Amygdala (tissue), 56 donors: ENCODE measurements at places on chromosomes 11 and 22.

DNA sequence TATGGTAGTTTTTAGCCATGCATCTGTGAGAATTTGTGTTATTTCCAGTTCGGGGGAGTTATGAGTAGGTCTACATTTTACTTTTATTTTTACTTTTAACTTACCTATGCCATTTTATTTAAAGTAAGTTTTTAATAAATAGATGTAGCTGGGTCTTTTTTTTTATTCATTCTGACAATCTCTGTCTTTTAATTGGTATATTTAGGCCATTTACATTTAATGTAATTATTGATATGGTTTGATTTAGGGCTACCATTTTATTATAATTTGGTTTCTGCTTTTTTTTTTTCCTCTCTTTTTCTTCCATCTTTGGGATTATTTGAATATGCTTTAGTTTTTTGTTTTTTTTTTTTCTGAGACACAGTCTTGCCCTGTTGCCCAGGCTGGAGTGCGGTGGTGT lies 1.9 kb downstream of the SWAP70 start:
- DNase-seq: no peak

- no peak for DNase-seq
Observed at GRCh38 chr11:17257196-17257595, 19.3 kb upstream of the NUCB2 start.

DNA sequence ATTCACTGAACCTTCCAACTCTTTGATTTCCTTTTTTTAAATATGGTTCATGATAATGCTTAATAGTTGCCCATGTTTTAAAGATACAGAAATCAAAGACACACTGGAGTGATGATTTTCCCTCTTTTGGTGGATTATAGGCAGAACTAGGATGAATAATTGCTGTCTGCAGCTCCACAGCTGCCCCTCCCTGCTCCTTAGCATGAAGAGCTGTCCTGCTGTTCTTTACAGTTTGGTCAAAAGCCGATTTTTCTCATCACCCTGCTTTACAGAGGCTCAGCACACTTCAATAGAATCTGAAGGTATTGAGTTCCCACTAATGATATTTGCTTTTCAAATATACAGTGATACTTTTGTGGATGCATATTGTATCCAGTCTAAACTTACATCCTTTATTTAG lies 202.6 kb downstream of the AASDHPPT start:
- DNase-seq: no peak

DNA sequence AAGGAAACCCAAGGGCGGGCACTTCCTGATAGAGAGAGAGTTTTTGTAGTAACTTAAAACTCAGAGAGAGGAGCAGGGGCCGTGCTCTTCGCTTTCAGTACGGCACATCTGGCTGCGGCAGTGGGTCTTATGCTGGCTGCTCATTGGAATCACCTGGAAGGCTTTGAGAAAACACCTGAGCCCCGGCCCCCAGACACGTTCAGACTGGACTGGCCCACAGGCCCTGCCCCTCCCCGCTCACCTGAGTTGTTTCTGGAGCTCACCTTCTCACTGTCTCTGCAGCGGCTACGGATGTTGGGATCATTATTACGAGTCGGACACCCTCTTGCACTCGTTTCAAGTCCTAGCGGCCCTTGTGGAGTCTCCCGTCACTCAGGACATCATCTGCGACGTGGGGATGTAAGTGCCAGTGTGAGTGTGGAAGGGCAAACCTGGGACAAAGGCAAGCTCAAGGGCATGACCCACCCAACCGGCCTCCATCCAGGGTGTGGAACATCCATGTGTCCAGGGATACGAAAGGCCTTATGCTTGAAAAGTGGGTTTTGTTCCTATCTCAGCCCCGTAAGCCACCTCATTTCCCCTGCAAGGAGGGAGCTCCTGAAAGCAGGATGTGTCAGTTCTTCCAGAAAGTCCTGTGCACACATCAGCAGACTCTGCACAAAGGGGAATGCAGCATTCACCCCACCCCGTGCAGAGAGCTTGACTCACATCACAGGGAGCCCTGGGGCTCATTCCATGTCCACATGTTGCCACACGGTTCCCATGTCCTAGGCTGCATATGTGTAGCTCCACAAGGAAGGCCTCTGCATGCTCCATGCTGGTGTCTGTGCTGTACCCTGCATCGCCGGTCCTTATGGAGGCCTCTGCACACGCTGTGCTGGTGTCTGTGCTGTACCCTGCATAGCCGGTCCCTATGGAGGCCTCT lies 5.4 kb downstream of the NADSYN1 start:
- no peak for DNase-seq

DNA sequence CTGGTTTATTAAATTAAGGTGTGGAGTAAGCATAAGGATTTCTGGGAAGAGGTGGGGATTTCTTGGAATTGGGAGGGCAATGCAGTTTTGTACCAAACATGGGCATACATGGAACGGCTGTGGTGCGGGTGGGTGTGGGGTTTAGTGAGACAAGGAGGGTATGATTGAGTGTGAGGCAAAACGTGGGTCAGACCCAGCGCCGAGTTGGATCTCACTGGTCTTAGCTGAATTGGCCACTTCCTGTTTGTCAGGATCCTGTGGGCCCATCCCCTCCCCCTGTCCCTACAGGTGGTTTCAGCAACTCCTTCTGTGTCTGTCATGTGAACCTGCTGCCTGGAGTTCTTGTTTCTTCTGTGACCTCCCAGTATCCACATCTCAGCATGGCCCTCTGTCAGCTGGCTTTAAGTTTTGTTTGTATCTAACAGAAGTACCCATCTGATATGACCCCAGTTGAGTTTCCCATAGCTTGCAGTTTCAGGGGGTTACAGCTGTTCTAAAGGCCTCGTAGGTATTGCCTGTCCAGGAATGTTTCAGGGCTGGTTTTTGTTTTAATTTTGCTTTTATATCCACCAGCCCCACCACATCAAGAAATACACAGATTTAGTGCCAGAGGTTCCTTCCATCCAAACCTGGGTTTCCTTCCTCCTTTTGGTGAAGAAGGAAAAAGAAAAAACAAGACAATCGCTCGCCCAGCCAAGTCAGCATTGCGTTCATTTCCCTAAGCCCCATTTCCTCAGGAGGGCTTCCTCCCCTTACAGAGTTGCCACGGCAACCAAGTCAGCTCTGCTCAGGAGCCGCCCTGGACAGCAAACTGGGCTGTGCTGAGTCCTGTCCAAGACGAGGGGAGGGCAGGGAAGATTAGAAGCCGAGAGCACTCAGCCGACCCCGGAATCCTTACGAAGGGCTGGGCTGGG lies 6.0 kb downstream of the APOL1 start:
- no peak for DNase-seq

DNA sequence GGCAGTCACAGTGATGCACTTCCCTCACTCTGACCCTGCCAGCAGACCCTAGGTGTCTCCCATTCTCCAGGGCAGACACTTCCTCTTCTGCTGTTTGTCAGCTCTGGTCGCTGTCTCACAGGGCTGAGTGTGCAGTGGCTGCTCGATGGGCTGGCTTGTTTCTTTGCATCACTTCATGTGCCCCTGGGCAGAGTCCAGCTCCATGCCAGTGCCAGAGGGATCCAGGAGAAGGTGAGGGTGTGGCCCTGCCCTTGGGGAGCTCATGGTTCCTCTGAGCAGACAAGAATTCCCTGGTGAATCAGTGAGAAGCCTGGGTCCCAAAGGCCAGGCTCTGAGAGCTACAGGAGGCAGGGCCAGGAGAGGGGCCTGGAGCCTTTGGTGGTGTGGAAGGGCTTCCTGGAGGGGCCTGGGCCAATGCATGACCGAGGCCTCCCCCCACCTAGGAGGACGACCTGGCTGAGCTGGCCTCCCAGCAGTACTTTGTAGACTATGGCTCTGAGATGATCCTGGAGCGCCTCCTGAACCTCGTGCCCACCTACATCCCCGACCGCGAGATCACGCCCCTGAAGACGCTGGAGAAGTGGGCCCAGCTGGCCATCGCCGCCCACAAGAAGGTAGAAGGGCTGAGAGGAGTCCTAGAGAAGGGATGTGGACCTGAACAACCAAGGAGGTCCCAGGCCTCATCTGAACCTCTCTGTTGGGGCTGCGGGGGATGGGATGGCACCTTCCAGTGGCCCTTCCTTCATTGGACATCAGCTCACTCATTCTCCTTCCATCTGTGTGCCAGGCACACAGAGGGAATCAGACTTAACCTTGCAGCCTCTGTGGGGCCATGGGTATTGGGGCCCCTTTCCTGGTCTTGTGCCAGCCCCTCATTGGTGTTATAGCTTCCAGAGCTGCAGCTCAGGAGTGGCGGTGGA lies 66.1 kb downstream of the MYO7A start:
- DNase-seq: no peak

GRCh38 chr22:24159650-24160049 lies 21.6 kb upstream of the SUSD2 start:
- no peak for DNase-seq

DNA sequence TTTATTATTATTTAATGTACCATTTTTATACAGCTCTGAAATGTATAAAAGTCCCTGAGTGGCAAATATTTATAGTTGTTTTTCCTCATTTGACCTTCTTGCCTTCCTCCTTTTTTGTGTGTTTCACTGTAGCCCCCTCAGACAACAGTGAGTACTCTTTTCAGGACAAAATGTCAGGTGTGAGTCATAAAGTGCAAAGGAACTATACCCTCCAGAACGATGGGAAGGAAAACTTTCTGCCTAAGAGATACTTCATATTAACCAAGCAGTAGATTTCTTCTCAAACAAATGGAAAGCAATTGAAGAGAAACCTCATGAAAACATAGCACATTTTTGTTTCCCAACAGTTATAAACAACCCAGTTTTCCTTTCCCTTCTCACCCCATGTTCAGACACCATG lies 16.1 kb upstream of the MS4A7 start:
- no peak for DNase-seq

DNA sequence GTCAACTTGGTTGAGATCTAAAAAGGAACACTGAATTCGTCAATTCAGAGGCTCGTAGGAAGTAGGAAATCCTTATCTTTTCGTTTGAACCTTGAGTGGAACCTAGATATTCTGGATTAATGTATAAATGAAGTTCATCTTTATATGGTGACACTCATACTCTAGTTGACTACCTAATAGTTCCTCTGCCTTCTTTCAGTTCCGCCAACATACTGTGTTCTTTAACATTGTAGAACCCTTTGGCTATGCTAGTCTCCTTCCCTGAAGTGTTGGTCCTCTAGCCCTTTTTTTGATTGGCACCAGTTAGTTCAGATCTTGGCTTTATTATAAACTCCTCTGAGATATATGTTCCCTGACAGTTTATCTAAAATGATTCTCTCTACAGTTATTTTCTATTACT lies 1.5 kb downstream of the ATM start:
- DNase-seq: no peak

- no peak for DNase-seq
Observed at GRCh38 chr11:79437981-79438630, 2.7 kb downstream of the TENM4 start.

DNA sequence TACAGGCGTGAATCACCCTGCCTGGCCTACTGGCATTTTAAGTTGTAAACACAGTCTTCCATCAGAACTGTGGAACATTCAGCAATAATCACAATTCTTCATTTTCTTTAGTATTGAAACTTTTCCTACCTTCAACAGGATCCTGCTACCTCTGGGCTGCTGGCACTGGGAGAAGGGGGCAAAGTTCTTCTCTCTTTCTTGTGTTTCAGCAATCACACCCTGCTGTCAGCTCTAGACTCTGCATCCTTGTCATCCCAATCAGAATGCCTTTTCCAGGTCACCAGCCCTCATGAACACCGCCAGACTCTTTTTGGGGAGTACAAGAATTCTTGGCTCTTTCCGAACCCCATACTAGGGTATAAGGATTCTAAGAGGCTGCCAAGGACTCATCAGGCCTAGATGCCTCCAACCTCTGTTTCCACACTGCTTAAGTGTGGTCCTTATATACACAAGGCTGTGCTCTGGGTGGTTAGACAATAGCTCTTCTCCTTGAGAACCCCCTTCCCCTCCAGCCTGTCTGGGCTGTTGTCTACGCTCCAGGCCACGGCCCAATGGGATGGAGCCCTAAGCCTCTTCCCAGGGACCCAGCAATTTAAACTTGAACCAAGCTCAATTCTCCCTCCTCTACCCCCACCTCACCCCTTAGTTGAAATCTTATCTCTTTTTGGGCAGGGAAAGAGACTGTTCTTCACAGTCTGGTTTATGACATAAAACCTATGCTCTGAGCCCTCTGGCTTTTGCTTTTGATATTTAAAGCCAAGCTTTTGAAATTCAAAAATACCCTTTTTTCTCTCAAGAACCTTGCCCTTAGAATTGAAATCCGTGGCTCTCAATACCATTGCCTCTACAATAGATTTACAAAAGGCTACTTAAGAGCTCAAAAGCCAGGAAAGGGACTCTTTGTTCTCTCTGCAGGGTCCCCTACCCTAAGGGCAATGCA lies 327.4 kb downstream of the BUD13 start:
- no peak for DNase-seq

GRCh38 chr11:15178214-15178613 lies 63.5 kb downstream of the INSC start:
- no peak for DNase-seq

DNA sequence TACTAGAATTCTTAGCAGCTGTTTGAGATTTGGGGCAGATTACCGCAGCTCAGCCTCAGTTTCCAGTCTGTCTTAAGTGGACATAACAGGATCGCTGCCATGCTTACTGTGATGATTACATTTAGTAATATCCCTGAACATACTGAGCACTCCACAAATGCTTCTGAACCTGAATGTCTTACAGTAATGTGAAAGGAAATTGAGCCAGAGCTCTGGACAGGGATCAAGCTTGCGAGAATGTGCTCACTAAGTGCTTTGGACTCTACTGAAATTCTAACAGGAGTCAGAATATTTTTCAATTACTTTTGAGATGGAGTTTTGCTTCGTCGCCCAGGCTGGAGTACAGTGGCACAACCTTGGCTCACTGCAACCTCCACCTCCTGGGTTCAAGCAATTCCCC lies 118.6 kb upstream of the RASSF10 start:
- DNase-seq: no peak

DNA sequence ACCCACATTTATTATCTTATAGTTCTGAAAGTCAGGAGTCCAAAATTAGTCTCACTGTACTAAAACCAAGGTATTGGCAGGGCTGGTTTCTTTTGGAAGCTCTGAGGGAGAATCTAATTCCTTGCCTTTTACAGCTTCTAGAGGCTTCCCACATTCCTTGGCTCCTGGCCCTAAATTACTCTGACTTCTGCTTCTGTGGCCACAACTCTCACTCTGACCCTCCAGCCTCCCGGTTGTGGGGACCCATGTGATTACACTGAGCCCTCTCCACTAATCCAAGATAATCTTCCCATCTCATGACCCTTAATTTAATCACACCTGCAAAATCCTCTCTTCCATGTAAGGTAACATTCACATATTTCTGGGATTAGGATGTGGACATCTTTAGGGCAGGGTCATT lies 110.9 kb downstream of the ARL14EP start:
- DNase-seq: no peak

GRCh38 chr11:70398834-70399680 lies 728 bp downstream of the CTTN start:
- DNase-seq: no peak

GRCh38 chr11:93738647-93739081 lies 2.6 kb downstream of the TAF1D start:
- DNase-seq: no peak

DNA sequence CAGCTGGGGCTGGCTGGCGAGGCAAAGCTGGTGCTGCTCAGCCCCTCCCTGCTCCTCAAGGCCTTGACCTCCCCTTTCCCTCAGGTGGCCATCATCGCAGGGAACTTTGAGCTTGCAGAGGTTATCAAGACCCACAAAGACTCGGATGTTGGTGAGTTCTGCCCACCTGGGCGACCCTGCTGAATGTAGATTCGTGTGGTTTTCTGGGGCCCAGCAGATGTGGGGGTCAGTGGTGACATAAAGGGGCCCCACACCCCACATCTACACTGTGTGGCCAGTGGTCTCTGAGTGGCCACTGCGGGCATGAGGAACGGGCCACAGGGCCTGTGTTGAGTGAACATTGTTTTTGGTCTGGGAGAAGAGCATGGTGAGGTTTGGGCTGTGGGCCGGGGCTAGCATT lies 11.9 kb downstream of the SHANK3 start:
- no peak for DNase-seq

GRCh38 chr11:121437018-121437685 lies 15.0 kb upstream of the SORL1 start:
- no peak for DNase-seq
